ENCODE measurements at places on chromosomes 2 and 18.

GRCh38 chr2:43174368-43174916 is 52.0 kb downstream of the ZFP36L2 start:
- no peak for DNase-seq

DNA sequence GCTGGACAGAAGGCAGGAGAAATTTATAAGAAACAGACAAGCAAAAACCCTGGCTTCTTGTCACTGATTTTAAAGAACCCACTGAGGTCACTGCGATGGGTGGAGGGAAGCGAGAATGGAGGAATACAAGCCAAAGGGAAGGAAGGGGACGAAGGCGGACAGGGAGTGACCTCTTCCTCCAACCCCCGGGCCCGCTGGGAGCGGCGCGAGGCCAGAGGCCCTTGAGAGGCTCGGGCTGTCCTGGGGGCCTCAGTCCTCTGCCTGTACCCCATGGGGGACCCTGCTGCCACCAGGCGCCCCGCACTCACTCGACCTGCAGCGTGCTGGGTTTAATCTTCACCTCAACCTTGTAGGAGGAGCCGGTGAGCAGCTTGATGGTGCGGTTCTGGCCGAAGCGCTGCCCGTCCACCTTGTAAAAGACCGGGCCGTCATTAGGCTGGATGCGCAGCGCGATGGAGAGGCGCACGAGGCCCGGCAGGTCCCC is 793 bp downstream of the CNRIP1 start:
- peak; percentile 70 for DNase-seq

DNA sequence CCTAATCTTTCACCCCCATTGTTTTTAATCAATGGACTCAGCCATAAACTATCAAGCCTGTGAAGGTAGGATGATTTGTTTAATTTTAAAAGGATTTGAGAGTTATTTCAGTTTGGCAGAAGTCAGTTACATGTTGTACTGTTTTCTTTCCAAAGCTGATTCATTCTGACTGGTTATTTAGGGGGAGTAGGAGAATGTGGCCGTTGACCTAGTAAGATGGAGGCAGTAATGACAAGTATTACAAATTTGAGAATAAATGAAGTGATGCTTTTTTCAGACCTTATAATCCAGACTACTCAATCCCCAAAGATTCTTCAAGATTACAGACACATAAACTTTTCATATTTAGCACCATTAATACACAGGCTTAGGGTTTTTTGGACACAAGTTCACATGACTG is 4.3 kb downstream of the EPHA4 start:
- no peak for DNase-seq

DNA sequence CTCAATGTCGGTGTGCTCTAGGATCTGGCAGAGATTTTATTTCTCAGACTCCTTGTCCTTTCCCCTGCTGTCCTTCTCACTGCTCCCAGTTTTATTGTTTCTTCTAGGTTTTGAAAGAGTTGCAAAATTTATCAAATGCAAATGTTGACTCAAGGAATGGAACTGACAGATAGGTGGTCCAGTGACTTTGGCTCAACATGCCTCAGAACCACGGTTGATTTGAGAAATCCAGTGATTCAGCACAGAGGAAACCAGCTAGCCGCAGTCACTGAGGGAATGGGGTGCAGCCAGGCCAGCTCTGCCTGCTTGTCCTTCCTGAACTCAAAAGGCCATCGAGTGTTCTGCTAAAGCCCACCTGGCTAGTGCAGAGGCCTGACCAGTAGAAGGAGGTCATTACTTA is 125.7 kb upstream of the LYPD6 start:
- DNase-seq: no peak

DNA sequence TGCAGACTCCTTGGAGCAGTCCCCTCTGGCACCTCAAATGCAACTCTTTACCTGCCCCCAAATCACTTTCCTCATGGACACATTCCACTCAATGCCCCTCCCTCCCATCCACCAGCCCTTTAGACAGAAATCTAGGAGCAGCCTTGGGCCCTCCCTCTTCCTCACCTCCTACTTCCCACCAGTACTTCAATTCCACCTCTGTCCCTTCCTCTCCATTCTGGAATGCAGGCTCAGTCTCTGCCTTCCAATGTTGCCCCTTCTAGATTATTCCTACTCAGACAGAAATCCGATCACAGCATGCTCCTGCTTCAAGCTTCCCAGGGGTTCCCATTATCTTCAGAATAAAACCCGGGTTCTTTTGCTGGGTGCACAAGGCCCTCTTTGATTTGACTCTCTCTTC is 62.1 kb downstream of the MTHFD2 start:
- no peak for DNase-seq

DNA sequence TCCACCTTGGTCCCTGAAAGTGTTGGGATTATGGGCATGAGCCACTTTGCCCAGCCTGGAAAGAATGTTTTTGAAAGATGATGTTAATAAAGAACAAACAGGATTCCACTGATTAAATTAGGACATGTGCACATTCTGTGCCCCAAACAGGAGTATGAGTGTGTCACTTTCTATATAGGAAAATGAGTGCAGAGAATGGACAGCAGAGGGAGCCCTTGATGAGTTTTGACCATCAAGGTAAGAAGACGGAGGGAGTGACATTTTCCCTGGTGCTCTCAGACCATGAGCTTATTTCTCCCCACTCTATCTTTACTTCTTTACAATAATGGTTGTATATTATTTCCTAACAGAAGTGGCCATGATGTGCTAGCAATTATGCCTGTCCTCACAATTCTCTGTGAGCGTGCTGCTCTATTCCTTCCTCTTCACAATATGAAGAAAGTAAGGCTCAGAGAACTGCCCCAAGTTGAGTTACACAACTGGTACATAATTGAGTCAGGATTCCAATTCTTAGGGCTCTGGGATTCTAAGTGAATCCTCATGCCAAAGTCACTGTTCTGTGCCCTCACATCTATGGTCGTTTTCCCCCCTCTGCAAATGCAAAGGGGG is 20.6 kb downstream of the RPL37A start:
- peak; percentile 76 for DNase-seq

- DNase-seq: no peak
Measured at GRCh38 chr2:158810731-158811460, 15.8 kb downstream of the DAPL1 start.

All from sigmoid colon (tissue), 7 donors.